Mononuclear cell (primary cell): ENCODE measurements at places on chromosomes 1 and 21. TPM values are rescaled to one million over a fixed set of nuclear protein-coding genes. Genes with fewer than 3 reads are reported as not detected.

The RYR2 gene
- total RNA-seq = 0.21 TPM

The SEMA4A gene
- 30.4 TPM for total RNA-seq

The NBPF10 gene
- total RNA-seq = 3.3 TPM

The NVL gene
- 20.0 TPM for total RNA-seq

The CELA2B gene
- total RNA-seq = not detected

The KCNJ9 gene
- not detected for total RNA-seq

The KMO gene
- total RNA-seq = 3.9 TPM

The SETD4 gene
- total RNA-seq = 8.4 TPM

The PTCH2 gene
- 0.52 TPM for total RNA-seq

The TTC39A gene
- total RNA-seq = 0.10 TPM

The SHE gene
- total RNA-seq = 0.10 TPM

The COL11A1 gene
- 0.10 TPM for total RNA-seq

The CNTN2 gene
- 0.21 TPM for total RNA-seq

The ABCA4 gene
- total RNA-seq = not detected

The MAP1LC3C gene
- total RNA-seq = not detected

The ITLN2 gene
- total RNA-seq = not detected

The SPRR2F gene
- total RNA-seq = not detected

The GBP7 gene
- not detected for total RNA-seq

The ZNF683 gene
- 1.8 TPM for total RNA-seq

The CLCA1 gene
- not detected for total RNA-seq

The SFN gene
- 0.52 TPM for total RNA-seq

The TMEM81 gene
- 0.63 TPM for total RNA-seq
